Umbilical cord (tissue), 2 donors: ENCODE measurements at places on chromosomes 16 and 17. TPM values are rescaled to one million over a fixed set of nuclear protein-coding genes. Genes with fewer than 3 reads are reported as not detected.

The SULT1A2 gene
- total RNA-seq: not detected

GRCh38 chr17:4934173-4934979, 2.3 kb downstream of the GP1BA start:
- DNase-seq: no peak

DNA sequence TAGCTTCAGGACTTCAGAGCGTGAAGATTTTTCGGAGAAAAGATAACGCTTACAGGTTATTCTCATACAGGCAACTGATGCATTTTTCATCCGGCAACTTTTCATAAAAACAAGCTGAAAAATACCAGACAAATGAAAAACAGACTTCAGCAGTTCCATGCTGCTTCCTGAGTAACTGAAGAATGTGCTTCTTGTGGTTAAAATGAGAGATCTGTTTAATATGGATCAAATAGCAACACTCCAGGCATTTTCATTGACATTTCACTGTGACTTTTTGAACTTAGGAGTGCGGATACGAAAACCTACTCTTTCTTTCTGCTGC, 705 bp upstream of the PITPNC1 start:
- no peak for DNase-seq

The PEX12 gene
- total RNA-seq: 5.5 TPM

DNA sequence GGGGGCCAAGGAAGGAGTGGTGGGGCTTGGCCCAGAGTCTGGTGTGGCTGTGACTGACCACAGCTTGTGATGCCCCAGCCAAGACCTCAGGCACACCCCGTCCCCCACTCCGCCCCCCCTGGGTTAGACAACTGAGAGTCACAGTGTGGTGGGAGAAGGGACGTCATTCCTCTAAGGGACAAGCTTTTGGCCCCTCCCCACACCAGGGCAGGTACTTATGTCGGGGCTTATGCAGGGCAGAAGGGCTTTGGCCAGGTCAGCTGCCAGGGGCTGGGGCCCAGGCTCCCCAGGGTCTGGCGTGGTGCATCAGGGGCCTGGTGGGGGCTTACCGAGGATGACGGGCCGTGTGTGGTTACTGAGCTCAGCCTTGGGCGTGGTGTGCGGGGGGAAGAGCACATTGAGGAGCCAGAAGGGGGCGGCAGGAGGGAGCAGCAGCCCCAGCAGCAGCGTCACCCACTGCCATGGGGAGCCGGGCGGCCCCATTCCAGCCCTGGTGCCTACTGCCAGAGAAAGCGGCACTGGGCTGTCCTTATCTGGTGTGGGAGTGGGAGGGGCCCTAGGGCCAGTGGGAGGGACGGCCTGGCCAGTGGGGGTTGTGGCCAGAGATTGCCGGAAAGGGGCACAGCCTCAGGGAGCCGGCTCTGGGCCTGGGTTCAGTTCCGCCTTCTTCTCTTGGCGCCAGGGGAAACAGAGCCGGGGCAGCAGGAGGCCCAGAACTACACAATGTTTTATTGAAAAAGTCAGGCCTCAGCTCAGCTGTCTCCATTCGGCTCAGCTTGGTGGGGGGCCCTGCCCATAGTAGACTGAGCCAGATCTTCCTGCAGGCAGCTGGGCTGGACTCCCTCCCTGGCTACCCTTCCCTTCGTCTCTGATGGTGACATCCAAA, at the start of gene LCAT:
LCAT (minus strand) TSS at position 502 of the 886 bp plus-strand sequence; CDS start at position 483, 19 bp downstream.
- DNase-seq: peak; percentile 24

The CDK10 gene
- total RNA-seq: 35.4 TPM

The ZNF174 gene
- total RNA-seq: 3.9 TPM

GRCh38 chr17:83190601-83191387, 111.4 kb downstream of the METRNL start:
- no peak for DNase-seq

The MT1F gene
- total RNA-seq: 6.5 TPM

GRCh38 chr16:9670033-9670432, 512.2 kb downstream of the GRIN2A start:
- DNase-seq: no peak

The ACE gene
- 4.8 TPM for total RNA-seq

The NPIPA8 gene
- total RNA-seq: not detected

The CLDN6 gene
- total RNA-seq: 0.72 TPM

- DNase-seq: no peak
These were observed 73.3 kb downstream of the KIF2B start for GRCh38 chr17:53896047-53896446.

DNA sequence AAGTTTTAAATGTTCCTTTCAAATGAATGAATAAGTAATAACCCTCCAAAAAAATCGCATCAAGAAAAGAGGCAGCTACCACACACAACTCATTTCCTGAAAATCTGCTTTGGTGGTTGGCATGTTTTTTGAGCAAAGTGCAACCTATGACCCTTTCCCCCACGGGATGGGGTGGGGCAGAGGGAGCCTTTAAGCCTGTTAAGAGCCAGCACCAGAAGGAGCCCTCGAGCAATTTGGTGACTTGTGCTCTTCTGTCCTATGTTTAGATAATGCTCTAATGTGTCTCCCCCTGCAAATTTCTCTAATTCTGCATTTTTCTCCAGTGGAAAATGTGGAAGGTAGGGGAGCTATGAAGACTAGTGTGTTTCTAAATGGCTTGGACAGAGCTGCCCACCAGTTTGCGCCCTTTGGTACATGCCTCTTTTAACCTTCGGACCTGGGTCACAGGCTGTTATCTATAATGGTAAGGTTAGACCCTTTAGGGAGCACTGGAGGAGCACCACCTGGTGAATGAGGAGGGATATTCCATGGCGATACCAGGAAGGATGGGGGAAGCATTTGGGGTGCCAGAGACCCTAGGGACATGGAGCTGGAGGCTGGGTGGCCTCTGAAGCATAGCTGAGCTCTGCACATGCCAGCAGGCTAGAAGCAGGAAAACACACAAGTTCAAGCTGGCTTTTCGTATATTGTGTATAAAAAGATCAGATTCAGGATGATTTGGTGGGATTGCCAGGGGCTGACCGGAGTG, 1.6 kb downstream of the PYCARD start:
- no peak for DNase-seq

GRCh38 chr16:81190667-81191066, 47.8 kb upstream of the BCO1 start:
- peak; percentile 65 for DNase-seq

The ADGRG3 gene
- not detected for total RNA-seq

The RRAD gene
- 19.0 TPM for total RNA-seq

GRCh38 chr16:86314402-86315025, 195.8 kb upstream of the FOXF1 start:
- DNase-seq: no peak

DNA sequence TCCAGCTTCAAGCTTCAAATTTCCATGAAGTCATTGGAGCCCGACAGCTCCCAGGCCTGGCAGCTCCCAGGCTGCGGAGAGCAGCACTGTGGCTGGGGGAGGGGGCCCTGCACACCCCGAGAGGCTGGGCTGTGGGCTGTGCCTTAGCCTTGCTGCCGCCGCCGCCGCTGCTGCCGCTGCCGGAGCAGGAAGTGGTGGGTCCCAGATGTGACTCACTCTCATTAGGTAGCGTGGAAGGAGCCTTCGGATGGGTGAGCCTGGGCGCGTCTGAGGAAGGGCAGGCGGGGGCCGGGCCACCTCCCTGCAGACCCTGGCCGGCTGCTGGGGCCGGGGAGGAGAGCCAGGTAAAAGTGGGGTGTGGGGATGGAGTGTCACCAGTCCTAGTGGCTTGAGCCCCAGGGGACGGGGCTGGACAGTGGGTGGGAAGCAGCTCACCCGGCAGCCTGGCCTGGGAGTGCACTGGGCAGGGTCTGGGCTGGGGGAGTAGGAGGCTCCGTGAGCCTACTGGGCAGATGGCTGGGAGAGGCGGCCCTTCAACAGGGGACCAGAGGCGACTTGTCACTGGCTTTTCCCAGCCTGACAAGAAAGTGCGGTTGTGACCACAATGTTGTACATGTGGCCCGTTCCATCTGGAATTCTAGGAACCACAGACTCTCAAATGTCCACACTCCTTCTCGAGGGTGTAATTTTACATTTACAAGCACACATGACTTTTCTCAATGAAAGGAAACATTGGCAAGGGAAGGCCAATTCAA, at the start of gene ADCY7:
ADCY7 (plus strand) TSS at position 215 of the 755 bp plus-strand sequence. CDS start 21,629 bp downstream, outside the sequence.
- DNase-seq: peak; percentile 88

The GNGT2 gene
- not detected for total RNA-seq

The KRTAP4-1 gene
- 1.9 TPM for total RNA-seq

DNA sequence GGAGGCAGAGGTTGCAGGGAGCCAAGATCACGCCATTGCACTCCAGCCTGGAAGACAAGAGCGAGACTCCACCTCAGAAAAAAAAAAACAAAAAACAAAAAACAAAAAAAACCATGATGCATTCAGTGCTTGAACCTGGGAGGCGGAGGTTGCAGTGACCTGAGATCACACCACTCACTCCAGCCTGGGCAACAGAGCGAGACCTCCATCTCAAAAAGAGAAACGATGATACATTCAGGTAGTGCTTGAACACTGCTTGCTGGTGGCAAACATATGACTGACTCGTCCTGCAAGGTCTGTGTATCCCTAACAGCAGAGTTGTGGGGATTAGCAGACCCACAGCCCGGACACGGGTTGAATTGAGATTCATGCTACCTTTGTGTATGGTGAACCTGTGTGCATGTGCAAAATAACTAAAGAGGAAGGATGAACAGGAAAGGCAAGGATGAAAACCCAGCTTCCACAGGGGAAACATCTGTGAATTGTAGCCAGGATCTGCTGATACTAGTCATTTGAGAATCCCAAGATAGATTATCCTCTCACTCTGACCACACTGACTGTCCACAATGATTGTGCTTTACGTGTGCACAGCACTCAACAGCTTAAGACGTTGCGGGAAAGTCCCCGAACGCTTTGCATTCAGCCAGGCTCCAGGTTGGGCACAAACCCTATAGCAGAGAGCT, 52.4 kb upstream of the MRPS23 start:
- DNase-seq: no peak

DNA sequence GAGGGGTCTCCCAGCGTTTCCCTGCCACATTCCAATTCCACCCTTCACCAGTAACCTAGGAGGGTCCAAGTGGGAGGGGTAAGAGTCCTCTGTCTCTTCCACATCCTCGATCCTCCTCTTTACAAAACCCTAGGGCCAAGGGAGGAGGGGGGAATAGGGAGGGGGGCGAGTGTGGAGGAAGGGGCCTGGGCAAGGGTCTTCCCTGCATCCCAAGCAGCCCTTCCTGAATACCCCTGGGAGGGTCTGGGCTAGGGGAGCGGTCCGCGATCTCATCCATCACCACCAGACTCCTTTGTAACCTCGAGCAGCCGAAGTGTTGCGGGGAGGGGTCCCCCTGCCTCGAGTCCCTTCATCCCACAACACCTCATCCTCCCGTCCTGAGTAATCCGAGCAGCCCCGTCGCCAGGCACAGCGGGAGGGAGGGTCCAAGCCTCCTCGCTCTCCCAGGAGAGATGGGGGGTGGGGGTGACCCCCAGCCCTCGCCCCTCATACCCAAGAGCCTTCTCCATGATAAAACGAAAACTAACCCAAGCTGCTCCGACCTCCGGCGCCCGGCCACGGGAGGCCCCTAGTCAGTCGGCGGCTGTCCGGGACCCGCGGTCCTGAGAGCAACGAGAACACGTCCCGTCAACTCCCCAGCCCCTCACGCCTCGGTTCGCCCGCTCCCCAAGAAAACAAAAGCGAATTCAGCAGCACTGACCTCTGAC, 502 bp downstream of the SMPD3 start:
- no peak for DNase-seq

The MT1M gene
- not detected for total RNA-seq

DNA sequence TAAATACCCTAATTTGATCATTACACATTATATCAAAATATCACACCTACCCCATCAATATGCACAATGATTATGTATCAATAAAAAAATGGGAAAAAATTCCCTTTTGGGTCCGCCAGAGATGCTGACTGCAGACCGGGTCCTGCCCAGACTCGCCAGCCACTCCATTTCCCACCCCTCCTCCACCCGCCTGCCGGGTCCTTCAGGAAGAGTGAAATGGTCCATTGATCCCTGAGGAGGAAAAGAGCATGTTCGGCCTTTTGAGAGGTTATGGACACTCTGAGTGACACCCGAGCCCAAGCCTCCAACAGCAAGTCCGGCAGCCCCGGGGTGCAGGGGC, 123.9 kb upstream of the ZFHX3 start:
- no peak for DNase-seq

- no peak for DNase-seq
These were observed 333.1 kb downstream of the FOXL1 start for GRCh38 chr16:86911437-86911958.

- no peak for DNase-seq
These were observed 94.2 kb upstream of the HSBP1 start for GRCh38 chr16:83713597-83713996.

- peak; percentile 31 for DNase-seq
These were observed 2.4 kb downstream of the CRAMP1 start for GRCh38 chr16:1614456-1615102.

- peak; percentile 49 for DNase-seq
These were observed 34.4 kb upstream of the ZNF750 start for GRCh38 chr17:82874011-82874835.

- DNase-seq: no peak
These were observed 57.5 kb downstream of the DNAH2 start for GRCh38 chr17:7775051-7775450.

DNA sequence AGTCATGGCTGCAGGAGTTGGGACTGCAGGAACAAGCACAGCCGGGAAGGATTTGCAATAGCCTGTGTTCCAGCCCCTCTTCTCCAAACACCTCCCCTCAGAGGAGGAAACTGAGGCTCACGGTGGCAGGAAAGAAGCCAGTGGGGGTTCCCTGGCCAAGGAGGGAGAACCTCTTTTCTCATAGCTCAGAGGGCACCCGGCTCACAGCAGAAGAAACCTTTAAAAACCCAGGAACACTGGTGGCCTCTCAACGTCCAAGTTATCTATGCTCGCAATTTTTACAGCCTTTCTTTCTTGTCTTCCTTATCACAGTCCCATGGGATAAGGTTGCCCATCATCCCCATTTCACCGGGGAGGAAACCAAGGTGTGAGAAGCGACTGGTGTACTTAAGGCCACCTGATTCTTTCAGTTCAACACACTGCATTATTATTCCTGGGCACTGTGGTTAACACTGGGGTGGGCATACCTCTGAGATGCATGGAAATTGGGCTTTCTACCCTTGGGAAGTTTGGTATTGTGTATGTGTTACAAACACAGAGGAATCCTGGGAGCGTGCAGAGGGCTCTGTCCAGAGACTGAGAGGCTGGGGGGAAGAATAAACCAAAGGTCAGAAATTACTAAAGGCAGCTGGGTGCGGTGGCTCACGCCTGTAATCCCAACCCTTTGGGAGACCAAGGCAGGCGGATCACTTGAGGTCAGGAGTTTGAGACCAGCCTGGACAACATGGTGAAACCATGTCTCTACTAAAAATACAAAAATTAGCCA, 791 bp upstream of the ZNF629 start:
- peak; percentile 55 for DNase-seq

- no peak for DNase-seq
These were observed 31.8 kb downstream of the HNF1B start for GRCh38 chr17:37713028-37713431.

The ADAM11 gene
- 1.4 TPM for total RNA-seq

The ABCA10 gene
- 6.0 TPM for total RNA-seq

- no peak for DNase-seq
These were observed 80.9 kb downstream of the SLC6A2 start for GRCh38 chr16:55736671-55737070.

The CACNG5 gene
- not detected for total RNA-seq
